ENCODE measurements at places on chromosomes 2 and 18.
A peak's percentile ranks its signal among the peaks of the same experiment; 100 is the strongest.

- DNase-seq: no peak
Measured at GRCh38 chr2:147715807-147716206, 129.0 kb upstream of the ACVR2A start.

DNA sequence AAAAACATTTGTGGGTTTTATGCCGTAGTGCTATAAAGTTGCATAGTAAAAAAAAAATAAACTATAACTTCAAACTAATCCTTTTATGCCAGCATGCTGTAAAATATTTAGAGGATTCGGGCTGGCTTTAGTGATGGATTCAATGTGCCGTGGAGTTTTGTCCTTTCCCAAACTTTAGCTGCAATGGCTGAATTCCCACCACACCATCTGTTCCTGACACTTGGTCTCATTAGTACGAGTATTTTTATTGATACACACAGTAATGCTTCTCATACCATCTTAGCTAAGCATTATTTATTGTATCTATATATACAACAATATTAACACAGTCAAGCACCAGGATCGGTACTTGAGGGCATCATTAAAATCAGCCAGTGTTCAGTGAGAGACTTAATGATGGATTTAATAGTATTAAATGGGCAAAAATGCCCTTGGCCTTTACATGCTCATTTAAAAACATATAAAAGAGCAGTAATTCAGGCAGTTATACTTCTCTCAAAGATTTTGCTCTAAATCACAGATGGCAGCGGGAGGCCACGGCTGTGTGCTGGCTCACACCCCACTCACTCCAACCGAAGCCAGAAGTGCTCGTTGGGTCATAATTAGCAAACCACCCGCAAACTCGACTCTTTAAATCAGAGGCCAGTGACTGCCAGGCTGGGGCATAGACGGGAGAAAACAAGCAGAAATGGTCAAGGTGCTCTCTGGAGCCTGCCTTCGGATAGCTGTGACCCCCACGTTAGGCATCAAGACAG, 297.0 kb upstream of the REV1 start:
- DNase-seq: no peak

DNA sequence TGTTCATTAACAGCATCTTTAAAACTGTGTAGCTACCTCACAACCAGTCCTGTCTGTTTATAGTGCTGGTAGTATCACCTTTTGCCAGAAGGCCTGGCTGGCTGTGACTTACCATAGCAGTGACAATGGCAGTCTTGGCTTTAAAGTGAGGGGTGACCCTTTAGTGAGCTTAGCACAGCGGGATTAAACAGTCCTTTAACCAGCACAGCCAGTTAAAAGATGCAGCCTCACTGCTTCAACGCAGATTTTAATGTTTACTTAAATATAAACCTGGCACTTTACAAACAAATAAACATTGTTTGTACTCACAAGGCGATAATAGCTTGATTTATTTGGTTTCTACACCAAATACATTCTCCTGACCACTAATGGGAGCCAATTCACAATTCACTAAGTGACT, 7.0 kb downstream of the RRM2 start:
- no peak for DNase-seq

- no peak for DNase-seq
Measured at GRCh38 chr2:215556979-215557378, 121.1 kb upstream of the FN1 start.

- no peak for DNase-seq
Measured at GRCh38 chr2:122815120-122815519, 1059.7 kb downstream of the TSN start.

DNA sequence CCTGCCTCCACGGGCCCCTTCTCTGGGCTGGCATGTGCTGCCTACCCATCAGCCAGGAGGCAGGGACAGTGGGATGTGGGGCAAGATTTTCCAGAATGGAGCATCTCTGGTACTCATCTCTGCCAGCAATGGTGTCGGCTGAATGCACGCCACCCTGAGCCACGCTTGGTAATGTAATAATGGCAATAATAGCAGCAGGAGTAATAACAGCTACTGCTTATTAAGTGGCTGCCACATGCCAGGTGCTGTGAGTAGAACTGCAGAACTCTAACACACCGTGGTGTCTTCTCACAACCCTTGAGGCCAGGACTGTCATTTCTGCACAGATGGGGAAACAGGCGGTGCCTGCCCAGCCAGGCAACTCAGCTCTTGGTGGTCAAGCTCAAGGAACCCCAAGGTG, 113.6 kb downstream of the CELF4 start:
- DNase-seq: no peak

DNA sequence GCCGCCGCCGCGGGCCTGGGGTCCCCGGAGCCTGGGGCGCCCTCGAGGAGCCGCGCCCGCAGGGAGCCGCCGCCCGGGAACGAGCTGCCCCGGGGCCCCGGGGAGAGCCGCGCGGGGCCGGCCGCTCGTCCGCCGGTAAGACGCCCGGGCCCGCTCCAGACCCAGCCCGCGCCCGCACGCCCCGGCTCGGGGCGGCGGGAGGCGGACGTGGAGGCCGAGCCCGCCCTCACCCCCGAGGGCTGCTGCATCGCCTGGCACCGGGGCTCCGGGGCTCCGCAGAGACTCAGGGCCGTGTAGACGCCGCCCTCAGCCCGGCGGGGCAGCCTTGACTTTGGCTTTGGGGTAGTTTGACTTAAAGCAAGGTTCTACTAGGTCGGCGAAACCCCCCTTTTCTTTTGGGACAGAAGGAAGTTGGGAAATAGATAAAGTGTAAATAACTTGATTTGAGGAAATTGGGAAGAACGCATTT, 335 bp downstream of the ERFE start:
- DNase-seq: peak; percentile 6

- DNase-seq: peak; percentile 41
Measured at GRCh38 chr2:36380624-36381481, 25.3 kb downstream of the CRIM1 start.

DNA sequence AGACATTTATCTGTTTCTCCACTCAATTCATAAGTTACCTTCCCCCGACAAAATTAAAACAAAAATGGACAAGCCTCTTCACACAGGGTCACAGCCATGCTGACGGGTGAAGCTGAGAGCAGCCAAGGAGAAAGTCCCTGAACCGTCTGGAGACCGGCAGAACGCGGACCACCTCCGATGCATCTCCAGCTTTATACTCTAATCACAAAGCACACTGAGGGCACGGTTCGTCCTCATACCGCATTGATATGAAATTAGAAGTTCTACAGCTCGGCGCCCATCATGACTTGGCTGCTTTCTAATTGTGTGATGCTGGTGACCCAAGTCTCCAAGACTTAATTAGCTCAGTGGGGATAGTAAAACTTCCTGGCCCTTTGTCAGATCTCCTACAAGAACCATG, 181.2 kb upstream of the PXDN start:
- DNase-seq: no peak

- no peak for DNase-seq
Measured at GRCh38 chr2:232870766-232871371, 805 bp downstream of the SNORC start.

DNA sequence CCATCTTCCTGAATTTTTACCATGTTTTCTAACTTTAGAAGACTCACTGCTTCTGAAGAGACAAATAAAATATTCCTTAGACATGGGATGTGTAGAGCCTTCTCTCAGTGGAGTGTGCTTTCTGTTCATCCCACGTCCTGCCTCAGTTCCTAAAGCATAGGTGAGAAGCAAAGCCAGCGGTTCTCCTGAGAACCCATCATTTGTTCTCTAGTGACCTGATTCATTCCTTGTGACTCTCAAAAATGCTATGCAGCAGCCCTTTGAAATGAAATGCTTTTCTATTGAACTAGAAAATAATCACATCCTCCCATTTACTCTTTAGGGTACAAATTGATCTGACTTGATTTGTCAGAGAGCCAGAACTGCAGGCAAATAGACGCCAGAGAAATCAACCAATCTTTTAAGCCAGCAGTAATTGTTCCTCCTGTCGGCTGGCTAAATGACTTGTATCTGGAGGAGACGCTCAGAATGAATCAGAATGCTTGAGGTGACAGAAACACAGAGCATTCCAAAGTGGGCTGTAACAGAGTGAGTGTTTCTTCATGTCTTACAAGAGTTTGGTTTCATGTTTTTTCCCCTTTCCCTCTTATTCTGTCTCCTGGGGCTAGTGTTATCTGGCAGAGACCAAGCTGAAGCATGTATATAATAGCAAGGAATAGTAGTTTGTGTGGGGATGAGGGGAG, 81.3 kb upstream of the TMEM178A start:
- DNase-seq: peak; percentile 47

- peak; percentile 26 for DNase-seq
Measured at GRCh38 chr2:195734395-195734794, 77.4 kb downstream of the SLC39A10 start.

DNA sequence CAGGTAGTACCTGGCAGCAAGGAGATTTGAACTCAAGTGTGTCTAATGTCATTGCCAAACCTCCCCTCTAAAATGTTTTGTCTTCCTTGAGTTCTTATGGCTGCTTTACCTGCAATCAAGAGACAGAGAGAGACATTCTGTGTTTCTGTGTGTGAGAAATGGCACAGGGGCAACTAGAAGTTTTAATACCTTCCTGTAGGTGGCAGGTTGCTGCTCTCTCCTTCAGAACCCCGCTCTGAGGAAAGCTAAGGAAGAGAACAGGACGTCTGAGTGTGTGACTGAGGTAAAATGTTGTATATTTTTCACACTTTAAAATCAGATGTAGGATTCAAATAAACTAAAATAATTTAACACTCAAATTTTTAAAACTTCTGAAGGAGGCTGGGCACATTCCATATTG, 19.2 kb downstream of the DTNA start:
- peak; percentile 41 for DNase-seq

GRCh38 chr2:105834931-105835330, 90.2 kb downstream of the NCK2 start:
- no peak for DNase-seq

GRCh38 chr2:40357667-40358066, 94.2 kb downstream of the SLC8A1 start:
- DNase-seq: peak; percentile 59

GRCh38 chr2:174792309-174793025, 28.2 kb upstream of the CHRNA1 start:
- no peak for DNase-seq

GRCh38 chr18:53531187-53531586, 693.3 kb downstream of the MBD2 start:
- no peak for DNase-seq

- DNase-seq: no peak
Measured at GRCh38 chr2:58045580-58046334, 849 bp upstream of the VRK2 start.

GRCh38 chr2:58357521-58357920, 116.4 kb upstream of the FANCL start:
- DNase-seq: no peak

DNA sequence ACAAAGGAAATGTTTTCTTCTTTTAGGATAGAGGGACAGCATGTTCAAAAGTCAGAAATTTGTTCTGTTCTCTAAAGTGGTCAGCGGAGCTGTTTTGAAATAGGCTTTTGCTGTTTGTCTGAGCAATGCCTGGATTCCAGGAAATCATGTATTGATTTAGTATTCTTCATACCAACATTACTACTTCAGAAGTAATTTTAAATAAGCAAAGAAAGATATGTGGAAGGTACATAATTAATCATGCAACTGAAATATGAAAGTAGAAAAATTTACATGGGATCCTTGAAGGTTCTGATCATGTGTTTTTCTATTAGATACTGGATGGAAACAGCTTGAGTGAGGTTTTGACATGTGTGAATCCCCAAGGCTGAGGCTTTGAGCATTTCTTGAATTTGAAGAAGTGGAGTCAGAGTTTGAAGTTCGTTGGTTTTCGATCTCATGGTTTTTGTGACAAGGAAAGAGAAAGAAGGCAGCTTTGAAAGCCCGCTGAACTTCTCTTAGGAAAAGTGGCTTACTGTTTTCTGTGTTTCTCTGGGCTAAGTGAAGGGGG, 220.0 kb downstream of the LDLRAD4 start:
- DNase-seq: no peak

DNA sequence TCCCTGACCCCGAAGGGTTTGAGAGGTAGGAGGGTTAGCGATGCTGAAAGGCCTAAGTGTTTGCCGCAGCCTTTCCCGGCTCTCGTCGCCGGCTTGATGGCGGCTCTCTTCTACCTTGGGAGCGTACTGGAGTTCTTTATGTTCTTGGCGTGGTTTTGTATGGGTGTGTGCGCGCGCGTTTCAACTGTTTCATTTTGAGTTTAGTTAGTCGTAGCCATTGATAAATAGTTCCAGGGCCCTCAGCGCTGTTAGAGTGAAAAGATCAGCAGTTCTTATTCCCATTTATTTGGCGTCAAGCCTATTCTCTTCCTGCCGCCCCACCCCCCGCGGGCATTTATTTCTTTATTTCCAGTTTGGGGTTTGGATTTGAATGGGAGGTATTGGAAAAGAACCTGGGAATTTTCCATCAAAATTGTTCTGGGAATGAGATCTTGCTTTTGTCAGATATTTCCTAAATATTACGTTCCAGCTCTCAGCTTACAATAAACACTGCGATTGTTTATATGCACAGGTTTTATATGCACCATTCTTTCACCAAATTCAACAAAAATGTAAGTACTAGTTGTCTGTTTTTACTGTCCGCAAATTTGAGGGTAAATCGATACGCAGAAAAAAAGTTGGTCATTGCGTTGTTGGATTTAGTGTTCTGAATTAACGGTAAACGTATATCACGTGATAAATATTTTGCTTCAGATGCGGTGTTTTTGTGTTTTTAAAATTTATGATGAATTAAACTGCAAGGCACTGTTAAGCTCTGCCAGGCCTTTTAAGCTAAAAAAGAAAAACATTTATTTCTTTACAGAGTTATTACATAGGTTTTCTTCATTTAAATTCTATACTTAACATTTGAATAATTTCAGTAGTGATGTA, 954 bp downstream of the CCNT2 start:
- peak; percentile 37 for DNase-seq

DNA sequence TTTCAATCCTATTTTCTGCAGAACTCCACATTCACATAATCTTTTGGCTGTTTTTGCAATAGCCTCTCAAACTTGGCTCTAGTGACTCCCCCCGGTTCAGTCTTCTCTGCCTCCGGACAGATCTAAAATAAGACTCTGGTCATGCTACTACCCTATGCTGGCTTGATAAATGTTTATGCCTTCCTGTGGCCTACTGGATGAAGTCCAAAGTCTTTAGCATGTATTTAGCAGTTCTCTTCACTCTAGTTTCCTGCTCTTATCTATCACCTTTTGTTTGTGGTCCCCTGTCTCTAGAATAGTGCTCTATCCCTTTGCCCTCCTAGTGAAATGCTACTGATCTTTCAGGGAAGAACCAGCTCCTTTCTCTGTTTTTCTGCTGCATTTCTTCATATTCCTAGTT, 14.4 kb downstream of the ADCYAP1 start:
- no peak for DNase-seq

- no peak for DNase-seq
Measured at GRCh38 chr2:118103951-118104940, 16.0 kb downstream of the INSIG2 start.

GRCh38 chr18:51765606-51766360, 568.3 kb upstream of the MEX3C start:
- DNase-seq: no peak

DNA sequence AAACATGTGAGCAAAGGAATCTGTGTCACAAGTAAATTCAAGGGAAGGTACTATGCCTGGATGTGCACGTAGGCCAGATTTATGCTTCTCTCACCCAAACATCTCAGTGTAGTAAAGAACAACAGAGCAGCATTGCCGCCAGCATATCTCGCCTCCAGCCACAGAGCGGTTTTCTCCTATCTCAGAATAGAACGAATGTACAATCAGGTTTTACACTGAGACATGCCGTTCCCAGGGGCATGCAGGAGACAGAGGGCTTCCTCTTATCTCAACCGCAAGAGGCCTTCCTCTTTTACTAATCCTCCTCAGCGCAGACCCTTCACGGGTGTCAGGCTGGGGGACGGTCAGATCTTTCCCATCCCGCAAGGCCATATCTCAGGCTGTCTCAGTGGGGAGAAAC, 175.3 kb downstream of the RPIA start:
- DNase-seq: no peak

GRCh38 chr2:218465987-218466633, 47.2 kb downstream of the VIL1 start:
- DNase-seq: peak; percentile 39
